ENCODE measurements at places on chromosomes 7 and 10.

DNA sequence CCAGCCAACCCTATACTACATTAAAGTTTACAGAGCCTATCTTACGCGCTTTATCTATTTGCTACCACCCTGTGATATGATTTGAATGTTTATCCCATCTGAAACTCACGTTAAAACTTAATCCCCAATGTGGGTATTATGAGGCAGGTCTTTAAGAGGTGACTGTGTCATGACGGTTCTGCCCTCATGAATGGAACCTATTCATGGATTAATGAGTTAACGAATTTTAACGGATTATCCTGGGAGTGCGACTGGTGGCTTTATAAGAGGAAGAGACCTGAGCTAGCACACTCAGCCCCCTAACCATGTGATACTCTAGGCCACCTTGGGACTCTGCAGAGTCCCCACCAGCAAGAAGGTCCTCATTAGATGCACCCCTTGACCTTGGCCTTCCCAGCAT lies 37.8 kb downstream of the SRPK2 start:
- DNase-seq, result no peak

DNA sequence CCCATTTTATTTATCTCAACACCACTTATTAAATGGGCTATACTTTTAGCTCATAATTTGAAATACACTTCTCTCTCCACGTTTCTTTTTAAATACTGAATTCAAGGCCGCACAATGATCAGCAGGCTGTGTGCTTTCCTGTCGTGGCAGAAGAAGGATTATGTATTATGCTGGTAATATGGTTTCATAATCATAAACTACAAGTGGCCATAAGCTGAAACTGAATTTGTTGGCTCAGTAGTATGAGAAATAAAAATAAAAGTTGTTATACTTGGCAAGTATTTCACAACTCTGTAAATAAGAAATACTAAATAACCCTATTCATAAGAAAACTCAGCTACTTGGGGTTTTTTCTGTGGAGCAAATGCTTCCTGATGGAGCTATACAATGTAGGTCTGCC lies 313.6 kb downstream of the DOCK4 start:
- DNase-seq, result no peak

DNA sequence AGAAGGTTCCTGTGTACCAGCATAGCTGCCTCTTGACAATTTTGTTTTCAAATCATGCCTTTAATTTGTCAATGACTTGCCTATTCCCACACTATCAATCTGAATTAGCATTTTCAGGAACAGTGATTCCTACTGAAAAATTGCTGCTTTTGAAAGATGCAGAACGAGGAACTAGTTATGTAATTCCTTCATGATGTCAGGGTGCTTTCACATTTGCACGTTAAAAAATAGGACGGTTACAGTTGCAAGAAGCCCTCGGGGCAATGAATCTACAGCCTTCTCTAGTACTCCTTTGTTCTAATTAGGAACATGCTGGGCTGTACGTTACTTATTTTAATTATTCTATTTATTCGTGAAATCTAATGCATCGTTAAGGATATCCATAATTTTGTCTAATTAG lies 253.9 kb downstream of the OTUD1 start:
- no peak for DNase-seq

DNA sequence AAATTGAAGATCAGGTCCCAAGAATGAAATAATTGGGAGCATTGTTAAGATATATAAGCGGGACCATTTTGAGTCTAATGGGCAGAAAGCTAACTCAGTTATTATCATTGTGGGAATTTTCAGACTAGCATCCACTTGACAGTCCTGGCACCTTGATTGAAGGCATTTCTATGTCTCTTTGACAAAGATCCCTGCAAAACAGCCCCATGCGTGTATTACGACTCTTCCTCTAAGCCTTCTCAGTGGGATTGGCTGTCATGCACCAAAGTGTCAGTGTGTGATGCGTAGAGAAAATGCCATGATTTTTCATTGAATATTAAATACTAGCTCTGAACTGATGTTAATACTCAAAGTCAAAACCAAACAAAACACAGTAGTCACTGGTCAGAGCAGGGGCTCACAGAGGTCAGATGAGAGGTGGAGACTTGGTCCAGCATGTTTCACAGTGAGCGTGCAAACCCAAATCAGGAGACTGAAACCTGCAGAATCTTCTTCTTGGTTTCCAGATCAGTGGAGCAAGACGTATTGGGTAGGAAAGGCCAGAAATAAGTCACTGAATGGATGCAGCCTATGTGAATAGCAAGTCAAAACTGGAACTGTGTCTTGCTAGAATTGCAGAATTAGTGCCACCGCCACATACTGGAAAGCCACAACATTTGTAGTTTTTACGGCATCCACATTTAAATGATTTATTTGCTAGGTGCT lies 303.6 kb upstream of the AKR1E2 start:
- DNase-seq, result no peak

- DNase-seq, result no peak
These were observed 9.1 kb downstream of the PRPS1L1 start for GRCh38 chr7:18018296-18019215.

DNA sequence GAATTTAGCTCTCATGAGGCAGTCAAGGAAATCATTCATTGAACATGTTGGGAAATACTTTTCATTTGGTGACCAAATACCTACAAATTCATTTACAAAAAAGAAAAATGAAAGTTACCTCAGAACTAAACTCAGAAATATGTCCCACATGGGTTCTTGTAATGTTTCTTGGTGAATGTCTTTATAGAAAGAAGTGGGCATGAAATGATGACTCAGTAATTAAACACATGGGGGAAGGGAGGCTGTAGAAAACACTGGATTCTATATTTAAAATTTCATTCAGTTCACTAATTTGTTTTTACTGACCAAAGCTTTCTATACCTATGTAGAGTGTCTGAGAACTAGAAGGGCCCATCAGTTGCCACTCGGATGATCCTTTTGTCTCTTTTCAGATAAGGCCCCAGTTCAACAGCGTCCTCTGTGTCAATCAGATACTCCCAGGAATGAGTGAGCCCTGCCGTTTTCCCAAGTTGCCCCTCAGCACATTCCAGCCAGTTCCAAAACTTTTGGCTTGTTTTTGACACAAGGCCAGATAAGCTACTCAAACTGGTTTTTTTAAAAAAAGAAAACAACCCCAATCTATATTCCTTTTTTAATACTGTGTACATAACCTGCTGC lies 49.3 kb upstream of the AGBL3 start:
- DNase-seq, result no peak

DNA sequence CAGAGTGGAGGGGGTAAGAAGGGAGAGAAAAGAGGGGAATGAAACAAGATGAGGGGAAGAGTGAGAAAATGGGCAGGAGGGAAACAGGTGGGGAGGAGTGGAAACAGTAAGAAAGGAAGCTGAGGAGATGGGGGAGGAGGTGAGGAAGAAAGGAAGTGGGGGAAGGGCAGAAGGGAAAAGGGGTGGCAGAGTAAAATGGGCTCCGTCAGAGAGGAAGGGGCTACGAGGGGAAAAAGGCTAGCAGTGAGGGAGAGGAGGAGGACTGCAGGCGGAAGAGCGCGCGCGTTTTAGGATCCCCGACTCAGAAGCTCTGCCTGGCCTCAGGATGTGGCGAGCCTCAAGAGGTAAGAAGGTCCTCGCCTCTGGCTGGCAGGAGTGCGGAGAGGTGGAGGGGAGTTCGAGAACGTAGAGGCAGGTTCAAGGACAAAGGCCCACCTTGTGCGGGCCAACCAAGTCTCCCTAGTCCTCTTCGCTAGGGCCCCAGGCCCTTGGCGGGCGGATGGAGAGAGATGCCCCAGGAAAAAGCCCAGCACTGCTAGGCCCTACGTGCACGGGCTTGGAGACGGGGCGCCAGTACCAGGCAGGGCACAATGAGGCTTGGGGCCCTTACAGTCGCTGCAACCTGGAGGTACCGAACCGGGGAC lies 5.8 kb upstream of the NKX2-3 start:
- no peak for DNase-seq

GRCh38 chr10:128929131-128929530 lies 537.9 kb upstream of the MGMT start:
- no peak for DNase-seq

DNA sequence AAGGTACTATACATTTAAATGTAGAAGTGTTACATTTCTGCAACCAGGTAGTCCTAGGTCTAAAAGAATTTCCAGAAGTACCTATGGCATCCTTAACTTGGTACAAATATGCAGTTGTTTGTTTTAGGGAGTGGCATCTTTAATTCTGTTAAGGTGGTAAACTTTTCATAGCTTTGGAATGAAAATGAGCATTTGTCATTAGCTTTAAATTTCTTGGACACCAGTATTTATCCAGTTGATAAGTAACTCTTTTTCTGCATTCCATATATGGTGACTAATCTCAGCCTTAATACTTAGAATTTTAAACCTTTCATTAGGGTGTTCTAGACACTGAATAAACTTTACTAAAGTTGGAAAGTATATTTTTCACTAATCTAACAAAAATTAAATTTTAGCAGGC lies 10.8 kb downstream of the SLF2 start:
- no peak for DNase-seq

GRCh38 chr10:71193516-71193915 lies 18.9 kb upstream of the UNC5B start:
- no peak for DNase-seq

- DNase-seq, result no peak
These were observed 9.7 kb downstream of the FHIP2A start for GRCh38 chr10:114831186-114831867.

DNA sequence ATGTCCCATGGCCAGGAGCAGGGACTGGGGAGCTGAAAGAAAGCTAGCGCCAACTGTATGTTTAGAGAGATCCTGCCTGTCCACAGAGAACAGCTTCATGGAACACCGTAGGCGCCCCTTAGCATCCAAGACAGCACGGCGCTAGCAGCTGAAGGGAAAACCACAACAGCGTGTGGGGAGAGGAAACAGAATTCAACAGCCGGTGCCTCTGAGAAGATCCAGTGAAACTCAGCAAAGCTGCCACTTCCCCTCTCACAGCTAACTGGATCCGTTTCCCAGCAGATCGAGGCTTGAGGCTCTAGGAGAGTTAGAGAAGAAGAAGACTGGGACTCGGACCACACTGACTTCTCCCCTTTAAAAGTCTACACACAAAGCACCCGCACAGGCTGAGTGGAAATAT lies 145.0 kb downstream of the MAD1L1 start:
- DNase-seq, result peak; percentile 15

GRCh38 chr10:116744163-116744753 lies 1.9 kb upstream of the HSPA12A start:
- DNase-seq, result no peak
